ENCODE measurements at places on chromosomes 1 and 21.

DNA sequence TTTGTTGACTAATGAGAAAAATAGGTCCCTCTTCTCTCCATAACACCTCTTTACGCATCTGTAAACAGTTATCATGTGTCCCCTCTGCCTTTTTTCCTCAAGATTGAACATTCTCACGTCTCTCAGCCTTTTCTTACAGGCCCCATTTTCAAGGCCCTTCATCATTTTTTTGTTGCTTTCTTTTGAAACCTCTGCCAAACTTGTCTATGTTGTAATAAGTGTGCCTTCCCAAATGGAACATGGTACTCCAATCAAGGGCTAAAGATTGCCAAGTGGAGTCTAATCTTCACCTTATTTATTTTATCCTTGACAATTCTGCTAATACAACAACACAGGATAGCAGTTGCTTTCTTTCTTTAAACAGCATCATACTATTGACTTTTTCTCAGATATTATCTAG is 280.3 kb downstream of the USH2A start:
- no peak for DNase-seq

GRCh38 chr1:6960291-6960811 is 175.1 kb downstream of the CAMTA1 start:
- no peak for DNase-seq

GRCh38 chr1:115493834-115494233 is 147.9 kb upstream of the VANGL1 start:
- no peak for DNase-seq

DNA sequence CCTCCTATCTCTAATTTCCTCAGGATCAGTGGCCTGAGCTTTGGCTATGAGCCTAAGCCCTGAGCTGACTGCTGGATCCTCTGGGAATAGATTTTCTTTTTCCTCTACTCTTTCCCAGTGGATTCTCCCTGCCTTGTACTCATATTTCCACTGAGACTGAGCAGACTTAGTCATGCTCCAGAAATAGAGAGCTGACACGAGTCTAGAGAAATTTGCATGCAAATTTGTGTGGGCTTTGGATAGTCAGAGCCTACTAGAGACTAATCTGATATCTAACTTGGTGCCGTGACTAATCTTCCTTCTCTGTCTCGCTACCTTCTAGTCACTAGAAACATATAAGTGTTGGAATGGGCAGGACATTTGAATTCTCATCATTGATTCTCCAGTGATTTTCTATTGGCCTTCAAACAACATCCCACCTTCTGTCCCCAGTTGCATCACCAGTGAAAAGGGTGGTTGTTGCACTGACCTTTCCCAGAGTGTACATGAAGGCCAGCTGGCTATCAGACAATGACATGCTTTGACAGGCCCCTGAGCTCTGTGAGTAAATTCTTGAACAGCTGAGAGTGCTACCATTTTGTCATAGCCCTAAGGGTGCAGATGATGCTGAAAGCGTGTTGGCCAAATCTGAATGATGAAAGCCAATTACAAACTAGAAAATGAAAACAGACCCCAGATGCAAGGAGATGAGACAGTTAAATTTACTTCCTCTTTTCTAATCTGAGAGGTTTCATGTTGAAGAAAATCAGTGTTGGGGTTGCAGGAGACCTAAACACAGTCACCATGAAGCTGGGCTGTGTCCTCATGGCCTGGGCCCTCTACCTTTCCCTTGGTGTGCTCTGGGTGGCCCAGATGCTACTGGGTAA is at the start of gene FCRLA:
TSS of gene FCRLA (plus strand) at position 748 of the 866 bp plus-strand sequence. CDS start at position 784, 36 bp downstream.
- DNase-seq = no peak
